Activated CD4-positive, alpha-beta T cell treated with anti-CD3 and anti-CD28 coated beads for 24 hours (primary cell): ENCODE measurements at places on chromosomes 6 and 20.

GRCh38 chr20:43583982-43584432 lies 6.7 kb upstream of the IFT52 start:
- DNase-seq, result no peak

GRCh38 chr6:22892452-22892851 lies 323.1 kb downstream of the HDGFL1 start:
- DNase-seq, result no peak

GRCh38 chr20:13858439-13858838 lies 73.6 kb downstream of the NDUFAF5 start:
- DNase-seq, result no peak

GRCh38 chr6:134446218-134446848 lies 128.4 kb upstream of the SGK1 start:
- DNase-seq, result no peak

GRCh38 chr6:105346052-105346451 lies 56.8 kb downstream of the PREP start:
- no peak for DNase-seq

DNA sequence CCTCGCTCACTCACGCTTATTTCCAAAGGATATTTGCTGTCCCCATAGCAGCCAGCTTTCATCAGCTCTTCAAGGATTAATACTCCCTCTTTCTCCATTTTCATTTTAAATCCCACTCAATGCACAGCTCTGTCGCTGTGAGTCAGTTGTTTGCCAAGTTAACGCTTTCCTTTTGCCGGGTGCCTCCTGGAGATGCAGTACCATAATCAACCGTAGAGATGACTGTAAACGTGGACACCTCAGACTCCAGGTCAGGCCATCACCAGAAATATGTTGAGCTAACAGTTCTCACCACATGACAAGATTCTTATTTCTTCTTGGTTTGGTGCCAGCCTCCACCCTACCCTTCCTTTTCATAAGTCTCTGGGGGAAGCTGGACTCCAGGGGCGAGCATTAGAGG lies 66.6 kb upstream of the TAB2 start:
- no peak for DNase-seq

DNA sequence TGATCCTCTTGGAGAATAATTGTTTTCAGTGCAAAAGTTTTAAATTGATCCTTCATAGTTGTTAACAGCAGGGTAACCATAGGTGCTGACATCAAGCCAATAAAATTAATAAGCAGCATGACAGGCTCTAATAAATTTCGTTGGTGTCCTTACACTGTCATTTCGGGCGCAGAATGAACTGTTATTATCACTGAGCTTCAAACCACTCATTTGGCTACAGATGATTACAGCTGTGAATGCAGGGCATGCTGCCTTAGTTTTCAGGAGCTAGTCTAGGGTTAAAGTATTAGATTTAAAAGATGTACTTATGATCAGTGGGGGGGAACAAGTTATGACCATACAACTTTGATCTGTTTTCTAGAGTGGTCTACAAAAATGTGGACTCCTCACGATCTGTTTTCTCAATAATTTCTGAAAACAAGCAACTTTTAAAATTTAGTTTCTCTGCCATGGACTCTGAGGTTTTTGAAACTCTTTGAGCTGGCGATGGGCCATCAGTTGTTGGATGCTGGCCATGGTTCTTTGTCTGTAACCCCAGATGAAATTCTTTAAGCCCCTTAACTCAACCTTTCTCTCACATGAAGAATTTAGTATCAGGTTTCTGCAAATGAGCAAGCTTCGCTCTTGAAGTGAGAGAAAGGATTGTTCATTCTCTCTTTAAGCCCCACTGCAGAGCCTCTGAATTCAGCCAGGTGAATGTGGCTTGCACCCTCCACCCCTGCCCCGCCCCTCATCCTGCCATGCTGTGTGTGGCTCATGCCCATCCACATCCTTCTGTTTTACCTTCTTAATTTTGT lies 99.1 kb upstream of the MTHFD1L start:
- no peak for DNase-seq

- DNase-seq, result no peak
Measured at GRCh38 chr6:34709386-34709785, 12.8 kb upstream of the ILRUN start.

DNA sequence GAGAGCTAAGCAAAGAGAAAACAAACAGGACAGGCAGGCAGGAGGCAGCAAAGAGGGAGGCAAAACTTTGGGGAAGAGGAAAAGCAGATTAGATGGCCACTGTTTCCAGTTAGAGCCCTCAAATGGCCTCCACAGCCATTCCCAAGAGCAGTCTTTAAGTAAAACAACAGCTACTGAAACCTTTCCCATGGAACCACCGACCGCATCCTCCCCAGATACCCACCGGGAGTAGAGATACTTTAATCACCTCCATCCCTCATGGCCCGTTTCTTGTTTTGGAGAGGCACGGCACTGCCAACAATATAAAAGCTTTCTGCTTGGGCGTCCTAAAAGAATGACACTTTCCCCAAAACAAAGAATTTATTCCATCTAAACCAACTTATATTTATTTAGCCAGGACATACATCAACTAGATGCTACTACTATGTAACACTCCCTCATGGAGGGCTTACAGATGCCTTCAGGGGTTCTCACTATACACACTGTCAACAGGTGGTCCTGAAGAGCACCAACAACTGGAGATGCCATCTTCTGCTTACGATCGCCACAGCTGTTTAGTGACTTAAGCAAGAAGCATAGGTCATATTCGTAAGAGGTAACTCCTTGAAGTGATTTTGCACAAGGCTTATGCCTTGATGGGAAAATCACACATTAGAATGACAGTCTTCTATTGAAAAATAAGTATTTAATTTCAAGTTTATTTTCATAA lies 43.4 kb downstream of the CNKSR3 start:
- no peak for DNase-seq

GRCh38 chr20:17825960-17826843 lies 126.4 kb downstream of the BANF2 start:
- peak; percentile 3 for DNase-seq

- no peak for DNase-seq
Measured at GRCh38 chr6:166301611-166302529, 6.3 kb downstream of the PRR18 start.

GRCh38 chr6:140078561-140079125 lies 704.2 kb upstream of the CITED2 start:
- no peak for DNase-seq

DNA sequence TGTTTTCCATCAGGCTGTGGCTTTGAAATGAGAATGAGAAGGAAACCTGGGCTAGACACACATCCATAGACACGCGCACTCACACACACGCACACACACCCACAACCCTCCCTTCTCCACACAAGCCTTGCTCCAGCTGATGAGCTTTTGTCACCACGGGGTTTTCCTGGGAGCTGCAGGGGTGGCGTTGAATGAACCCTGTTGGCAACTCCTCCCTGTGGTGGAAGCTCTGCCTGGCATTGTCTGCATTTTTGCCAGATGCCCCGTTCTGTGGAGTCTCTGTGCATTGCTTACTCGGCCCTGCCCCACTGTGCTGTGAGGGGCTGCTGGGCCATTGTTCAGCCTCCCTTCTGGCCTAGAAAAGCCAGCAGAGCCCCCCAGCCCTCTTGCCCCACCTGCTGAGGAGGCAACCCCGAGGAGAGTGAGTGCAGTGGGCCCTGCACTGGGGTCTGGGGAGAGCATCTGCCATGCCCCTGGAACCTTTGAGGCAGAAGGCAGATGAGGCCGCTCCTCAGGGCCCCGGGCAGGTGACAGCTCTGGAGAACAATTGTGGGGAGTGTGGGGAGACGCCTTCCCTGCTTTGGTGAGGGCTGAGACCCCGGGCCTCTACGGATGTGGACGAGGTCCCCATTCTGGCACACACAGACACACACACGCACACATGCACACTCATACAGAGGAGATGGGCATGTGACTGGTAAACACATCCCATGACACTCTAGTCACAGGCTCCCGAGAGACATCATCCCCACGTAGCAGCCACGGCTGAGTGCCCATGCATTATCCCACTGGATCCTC lies 9.9 kb downstream of the ADIG start:
- no peak for DNase-seq

GRCh38 chr6:42193491-42193894 lies 1.3 kb downstream of the GUCA1B start:
- no peak for DNase-seq

DNA sequence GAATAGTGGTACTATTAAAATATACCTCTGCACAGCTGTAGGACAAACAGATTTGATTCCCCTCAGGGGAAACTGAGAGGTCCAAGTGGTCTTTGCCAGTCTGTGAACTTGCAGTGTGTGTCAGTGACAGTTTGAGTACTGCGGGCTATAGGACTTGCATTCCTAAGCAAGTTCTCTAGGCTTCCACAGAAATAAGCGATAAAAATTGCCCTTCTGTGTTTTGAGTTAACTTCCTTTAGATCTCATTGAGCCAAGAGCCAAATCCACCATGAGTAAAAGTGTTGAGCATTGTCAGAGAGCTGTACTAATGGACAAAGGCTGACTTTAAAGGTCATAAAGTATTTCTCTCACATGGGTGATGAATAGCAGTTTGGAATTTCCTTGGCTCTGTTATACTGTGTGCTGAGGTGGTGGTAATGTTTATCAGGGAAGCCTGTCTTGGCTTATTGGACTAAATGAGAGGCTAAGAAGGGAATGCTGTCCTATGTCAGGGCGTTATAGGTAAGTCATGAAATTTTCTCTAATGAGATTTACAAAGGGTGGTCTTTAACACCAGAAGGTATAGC lies 122.6 kb upstream of the MAP3K7 start:
- no peak for DNase-seq

- DNase-seq, result no peak
Measured at GRCh38 chr6:156809034-156809433, 31.9 kb downstream of the ARID1B start.

GRCh38 chr6:45432977-45433376 lies 55.2 kb upstream of the SUPT3H start:
- DNase-seq, result no peak

- no peak for DNase-seq
Measured at GRCh38 chr6:143676437-143677045, 1.2 kb upstream of the PHACTR2 start.

GRCh38 chr6:150081702-150082101 lies 12.8 kb upstream of the ULBP3 start:
- no peak for DNase-seq

GRCh38 chr6:43493230-43493629 lies 15.9 kb downstream of the TJAP1 start:
- DNase-seq, result no peak

DNA sequence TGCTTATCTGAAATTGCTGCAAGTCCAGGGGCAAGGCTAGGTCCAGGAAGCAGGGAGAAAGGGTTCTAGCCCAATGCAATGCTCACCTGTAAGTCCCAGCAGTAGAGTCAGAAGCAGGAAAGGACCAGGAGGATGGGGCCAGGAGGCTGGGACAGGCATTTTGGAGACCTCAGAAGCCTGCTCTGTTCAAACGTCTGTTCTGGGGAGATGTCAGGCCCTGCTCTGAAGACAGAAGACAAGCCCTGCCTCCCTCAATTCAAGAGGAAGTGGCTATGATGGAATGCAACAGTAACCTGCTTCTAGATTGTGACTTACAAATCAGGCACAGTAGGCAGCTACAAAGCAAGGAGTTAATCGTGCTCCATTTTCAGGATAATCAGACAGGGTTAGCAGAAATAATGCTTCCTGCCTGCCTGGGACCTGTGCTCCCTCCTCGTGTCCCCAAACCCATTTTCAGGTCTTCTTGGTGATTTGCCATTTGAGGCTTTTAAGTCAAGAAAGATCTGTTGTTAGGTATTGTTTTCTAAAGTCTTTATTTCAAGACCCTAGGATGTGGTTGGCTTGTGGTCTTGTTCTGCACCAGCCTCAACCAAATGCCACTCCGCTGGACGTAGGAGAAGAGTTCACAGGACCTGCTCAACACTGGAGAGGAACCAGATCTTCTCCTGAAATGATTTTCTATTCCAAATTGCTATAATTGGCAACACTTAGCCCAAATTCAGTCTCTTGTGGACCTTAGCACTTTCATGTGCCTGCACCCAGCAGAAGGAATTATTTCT lies at the start of gene SIRPG:
Gene SIRPG, minus strand, starts transcription at position 224 of the 779 bp plus-strand sequence. Its CDS starts 65 bp downstream, at position 159.
- no peak for DNase-seq

DNA sequence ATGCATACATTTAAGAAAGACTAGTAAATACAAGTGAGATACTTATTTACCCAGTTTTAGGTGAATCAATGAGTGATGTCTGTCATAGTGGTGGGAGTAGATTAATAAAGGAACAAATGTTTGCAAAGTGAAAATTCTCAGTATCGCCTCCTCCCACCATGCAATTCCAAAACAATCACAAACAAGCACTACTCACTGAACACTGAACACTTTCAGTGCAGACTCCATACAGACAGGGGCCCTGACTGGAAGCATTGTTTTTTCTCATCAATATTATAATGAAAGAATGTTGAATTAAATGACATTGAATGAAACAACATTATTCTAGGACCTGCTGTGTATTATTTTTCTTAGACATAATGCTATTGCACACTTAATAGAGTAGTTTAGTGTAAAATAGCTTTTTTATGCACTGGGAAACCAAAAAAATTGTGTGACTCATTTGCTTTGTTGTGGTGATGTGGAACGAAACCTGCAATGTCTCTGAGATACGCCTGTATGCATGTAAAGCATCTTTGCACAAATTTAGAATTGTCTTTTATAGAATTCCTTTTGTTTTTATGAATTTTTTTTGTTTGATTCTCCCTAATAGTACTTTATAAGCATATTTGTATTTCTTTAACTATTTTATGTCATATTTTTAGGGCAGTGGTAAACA lies 317.5 kb downstream of the UTRN start:
- no peak for DNase-seq

GRCh38 chr6:40369891-40370290 lies 217.3 kb downstream of the LRFN2 start:
- DNase-seq, result no peak

GRCh38 chr20:63014710-63015109 lies 7.9 kb upstream of the BHLHE23 start:
- no peak for DNase-seq

DNA sequence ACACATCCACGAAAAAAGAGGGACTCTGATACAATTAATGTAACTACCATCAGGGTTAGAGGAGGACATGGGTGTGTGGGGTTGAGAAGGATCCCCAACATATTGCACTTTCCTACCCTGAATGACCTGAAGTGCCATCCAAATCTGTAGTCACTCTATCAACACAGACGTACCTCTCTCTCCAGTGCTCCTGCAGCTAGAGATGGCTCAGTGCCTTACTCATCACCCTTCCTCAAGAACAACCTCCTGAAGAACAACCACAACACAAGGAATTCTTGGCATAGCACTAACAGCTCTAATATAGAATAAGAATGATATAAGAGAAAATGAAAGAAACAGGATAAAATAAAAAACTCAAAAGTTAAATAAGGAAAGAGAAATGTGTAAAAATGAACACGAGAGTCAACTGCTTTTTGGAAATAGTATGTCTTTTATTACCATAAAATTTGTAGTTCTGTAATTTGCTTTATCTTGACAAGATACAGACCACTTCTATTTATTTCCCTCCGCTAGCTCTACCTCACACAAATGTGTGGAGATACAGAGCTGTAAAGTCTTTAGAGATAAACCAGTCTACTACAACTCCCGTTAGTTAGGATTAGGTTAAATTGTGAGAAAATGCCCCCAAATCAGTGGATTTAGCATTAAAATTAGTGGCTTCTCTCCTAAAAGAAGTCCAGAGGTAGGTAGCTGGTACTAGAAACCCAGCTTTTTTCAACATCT lies 63.9 kb downstream of the REV3L start:
- no peak for DNase-seq

GRCh38 chr6:167746390-167746907 lies 80.3 kb upstream of the AFDN start:
- no peak for DNase-seq

- DNase-seq, result no peak
Measured at GRCh38 chr6:35454391-35455110, 2.4 kb downstream of the FANCE start.

GRCh38 chr6:25640446-25640845 lies 11.6 kb upstream of the SCGN start:
- DNase-seq, result no peak

GRCh38 chr20:19768325-19768842 lies 10.3 kb downstream of the RIN2 start:
- no peak for DNase-seq
